ENCODE measurements at places on chromosomes 2 and 18. TPM values are rescaled to one million over a fixed set of nuclear protein-coding genes. Genes with fewer than 3 reads are reported as not detected.

DNA sequence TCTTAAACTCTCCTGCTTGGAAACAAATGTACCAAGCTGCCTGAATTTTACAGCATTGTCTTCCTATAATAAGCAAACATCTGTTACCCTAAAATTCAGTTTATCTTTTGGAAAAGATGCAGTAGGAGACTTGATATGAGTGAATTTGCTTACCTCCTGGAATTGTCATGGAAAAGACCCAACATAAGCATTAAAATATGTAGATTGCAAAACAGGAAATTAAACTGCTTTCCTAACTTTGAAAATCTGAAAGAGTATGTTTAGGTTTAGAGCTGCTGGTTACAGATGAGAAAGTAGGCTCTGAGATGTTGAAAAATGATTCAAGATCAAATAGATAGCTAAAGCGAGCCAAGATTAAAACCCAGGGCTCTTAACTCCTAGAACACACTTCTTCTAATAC is 316.5 kb downstream of the SOX11 start:
- no peak overlapping the region for H3K27ac ChIP-seq
- no peaks in the 10 kb centered on the region for H3K27me3 ChIP-seq
- H3K4me3 ChIP-seq, result no peak overlapping the region
- H3K4me1 ChIP-seq, result no peaks in the 10 kb centered on the region
- no peak for DNase-seq
- no peaks in the 10 kb centered on the region for H3K36me3 ChIP-seq

- peaks cover 15% of the 10 kb centered on the region for H3K4me1 ChIP-seq
- no peak overlapping the region for H3K4me3 ChIP-seq
- no peaks in the 10 kb centered on the region for H3K36me3 ChIP-seq
- no peak for DNase-seq
These were observed 30.0 kb downstream of the FHL2 start for GRCh38 chr2:105368759-105369408.

- no peak overlapping the region for H3K4me3 ChIP-seq
- no peak overlapping the region for H3K27ac ChIP-seq
- H3K27me3 ChIP-seq, result peaks cover 7% of the 10 kb centered on the region
- DNase-seq, result no peak
- H3K36me3 ChIP-seq, result no peaks in the 10 kb centered on the region
These were observed 217.4 kb downstream of the CDCA7 start for GRCh38 chr2:173571887-173572680.

DNA sequence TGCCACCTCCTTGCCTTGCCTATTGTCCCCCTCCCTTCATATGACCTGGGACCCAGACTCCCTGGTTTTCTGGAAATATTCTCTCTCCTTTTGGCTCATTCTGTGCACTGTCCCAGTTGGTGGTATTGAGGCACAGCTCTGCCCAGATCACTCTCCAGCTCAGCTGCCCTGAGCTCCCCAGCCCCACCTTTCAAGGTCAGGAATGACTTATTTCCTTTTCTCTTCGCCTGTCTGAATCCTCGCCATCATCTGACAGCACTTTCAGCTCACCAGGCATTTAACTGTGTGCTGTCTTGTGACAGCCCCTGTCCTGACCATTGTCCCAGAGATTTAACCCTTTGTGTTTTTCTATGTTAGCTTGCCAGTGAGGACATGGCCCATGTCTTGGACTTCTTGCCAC is 133.0 kb downstream of the MSH2 start:
- peaks cover 3% of the 10 kb centered on the region for H3K27me3 ChIP-seq
- no peak overlapping the region for H3K4me3 ChIP-seq
- DNase-seq, result no peak
- H3K27ac ChIP-seq, result no peak overlapping the region

The DCC gene
- not detected for total RNA-seq

Data from activated CD4-positive, alpha-beta memory T cell treated with anti-CD3 and anti-CD28 coated beads for 36 hours (primary cell).